GM04503 (cell line): ENCODE measurements at places on chromosomes 1 and 21.

- DNase-seq = no peak
Measured at GRCh38 chr1:200242110-200243041, 167.5 kb downstream of the ZNF281 start.

DNA sequence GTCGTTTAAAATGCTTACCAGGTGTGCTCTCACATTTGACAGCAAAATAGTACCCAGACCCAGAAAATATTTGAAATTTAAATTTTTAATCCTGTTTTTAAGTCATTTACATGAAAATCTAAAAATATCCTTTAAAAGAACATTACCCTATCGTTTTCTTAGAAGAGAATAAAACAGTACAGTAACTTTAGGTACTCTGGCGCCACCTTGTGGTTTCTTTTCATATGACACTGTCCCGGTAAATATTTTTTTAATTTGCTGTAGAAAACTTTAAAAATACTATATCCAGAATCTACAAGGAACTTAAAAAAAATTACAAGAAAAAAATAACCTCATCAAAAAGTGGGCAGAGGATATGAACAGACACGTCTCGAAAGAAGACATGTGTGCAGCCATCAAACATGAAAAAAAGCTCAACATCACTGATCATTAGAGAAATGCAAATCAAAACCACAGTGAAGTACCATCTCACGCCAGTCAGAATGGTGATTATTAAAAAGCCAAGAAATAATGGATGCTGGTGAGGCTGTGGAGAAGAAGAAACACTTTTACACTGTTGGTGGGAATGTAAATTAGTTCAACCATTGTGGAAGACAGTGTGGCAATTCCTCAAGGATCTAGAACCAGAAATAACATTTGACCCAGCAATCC is 129.2 kb downstream of the RGS21 start:
- DNase-seq = peak; percentile 0

- DNase-seq = no peak
Measured at GRCh38 chr1:35931446-35932157, 697 bp downstream of the AGO3 start.

GRCh38 chr1:216914974-216915373 is 191.7 kb upstream of the ESRRG start:
- no peak for DNase-seq

DNA sequence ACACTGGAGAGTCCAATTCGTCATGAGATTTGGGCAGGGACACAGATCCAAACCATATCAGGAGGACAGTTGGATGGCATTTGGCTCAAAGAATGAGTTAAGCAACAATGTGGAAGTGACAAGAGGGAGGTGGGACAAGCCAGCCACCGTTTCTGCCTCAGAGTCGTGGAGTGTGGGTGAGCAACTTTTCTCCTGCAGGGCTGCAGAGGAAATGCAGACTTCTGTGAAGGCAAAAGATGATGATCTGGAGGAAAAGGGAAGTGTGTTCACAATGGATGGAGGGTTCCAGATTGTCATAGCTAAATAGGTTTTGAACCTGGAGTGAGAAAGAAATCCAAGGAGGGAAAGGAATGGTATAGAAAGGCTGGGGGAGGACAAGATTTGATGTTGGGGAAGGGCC is 16.4 kb upstream of the KANK4 start:
- no peak for DNase-seq

GRCh38 chr1:168714012-168714411 is 15.0 kb downstream of the DPT start:
- no peak for DNase-seq

- no peak for DNase-seq
Measured at GRCh38 chr21:42251654-42252324, 32.8 kb downstream of the ABCG1 start.

GRCh38 chr1:239293350-239294110 is 92.8 kb upstream of the CHRM3 start:
- DNase-seq = no peak

GRCh38 chr1:203116091-203116820 is 11.3 kb upstream of the ADORA1 start:
- no peak for DNase-seq

DNA sequence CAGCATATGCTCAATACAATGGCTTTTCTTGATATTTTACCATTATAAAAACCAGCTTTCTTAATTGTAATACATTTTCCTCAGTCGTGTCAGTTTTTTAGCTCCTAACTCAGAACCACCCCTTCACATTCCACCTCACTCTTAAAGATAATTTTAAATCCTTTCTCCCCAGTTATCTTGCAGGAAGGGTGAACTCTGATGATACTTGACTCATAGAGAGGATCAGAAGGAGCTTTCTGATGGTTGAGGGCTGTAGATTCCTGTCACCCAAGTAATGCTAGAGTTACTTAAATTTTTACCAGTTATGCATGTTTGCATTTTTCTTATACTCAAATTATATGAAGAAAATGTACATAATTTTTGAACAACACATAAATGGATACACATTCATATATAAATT is 233.7 kb downstream of the NCAM2 start:
- no peak for DNase-seq

GRCh38 chr1:197778366-197778945 is 3.2 kb upstream of the DENND1B start:
- no peak for DNase-seq

GRCh38 chr1:24754229-24754628 is 9.0 kb downstream of the CLIC4 start:
- DNase-seq = no peak

GRCh38 chr21:41600116-41600515 is 92.2 kb upstream of the TMPRSS2 start:
- no peak for DNase-seq

- DNase-seq = no peak
Measured at GRCh38 chr1:168443899-168444298, 99.9 kb downstream of the XCL2 start.

DNA sequence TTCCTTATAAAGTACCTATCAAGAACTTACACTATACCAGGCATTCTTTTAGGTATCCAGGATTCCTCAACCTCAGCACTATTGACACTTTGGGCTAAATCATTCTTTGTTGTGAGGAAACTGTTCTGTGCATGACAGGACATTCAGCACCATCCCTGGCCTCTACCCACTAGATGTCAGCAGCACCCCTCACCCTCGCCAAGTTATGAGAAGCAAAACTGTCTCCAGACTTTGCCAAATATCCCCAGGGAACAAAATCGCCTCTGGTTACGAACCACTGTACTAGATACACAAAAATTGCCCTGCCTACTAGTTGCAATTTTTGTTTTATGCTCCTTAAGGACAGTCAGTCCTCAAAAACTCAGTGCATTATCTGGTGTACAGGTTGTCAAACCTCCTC is 35.7 kb downstream of the PALMD start:
- no peak for DNase-seq

DNA sequence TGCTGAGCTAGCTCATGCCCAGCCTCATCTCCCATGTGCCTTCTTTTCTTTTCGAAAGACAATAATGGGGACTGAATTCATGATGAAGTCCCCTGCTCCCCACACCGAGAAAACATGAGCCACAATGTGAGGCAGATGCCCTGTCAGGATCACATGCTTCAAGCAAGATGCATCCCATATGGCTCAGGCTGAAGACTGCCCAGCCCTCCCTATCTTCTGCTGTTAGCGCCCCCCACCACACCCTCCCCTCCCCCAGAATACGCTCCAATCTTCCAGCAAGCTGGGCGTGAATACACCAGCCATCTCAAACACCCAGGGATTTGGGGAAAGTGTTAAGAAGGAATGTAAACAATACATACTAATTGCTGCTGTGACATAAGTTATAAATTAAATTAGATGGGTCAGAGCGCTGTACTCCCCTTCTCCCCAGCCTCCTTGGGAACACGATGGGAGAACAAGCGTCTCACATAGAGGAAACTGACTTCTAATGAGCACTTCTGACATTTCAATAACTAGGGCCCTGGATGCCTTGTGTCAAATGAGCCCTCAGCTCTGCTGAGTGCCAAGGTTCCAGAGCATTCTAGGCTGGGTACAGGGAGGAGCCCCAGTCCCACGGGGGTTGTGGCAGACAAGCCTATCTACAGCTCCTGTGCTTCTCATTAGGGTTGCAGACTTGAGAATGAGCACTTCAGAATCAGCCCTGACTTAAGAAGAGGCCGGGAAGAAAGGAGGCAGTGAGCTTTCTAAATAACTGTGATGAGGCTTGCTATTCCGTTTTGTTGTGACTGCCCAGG is 55.6 kb downstream of the TNR start:
- no peak for DNase-seq

DNA sequence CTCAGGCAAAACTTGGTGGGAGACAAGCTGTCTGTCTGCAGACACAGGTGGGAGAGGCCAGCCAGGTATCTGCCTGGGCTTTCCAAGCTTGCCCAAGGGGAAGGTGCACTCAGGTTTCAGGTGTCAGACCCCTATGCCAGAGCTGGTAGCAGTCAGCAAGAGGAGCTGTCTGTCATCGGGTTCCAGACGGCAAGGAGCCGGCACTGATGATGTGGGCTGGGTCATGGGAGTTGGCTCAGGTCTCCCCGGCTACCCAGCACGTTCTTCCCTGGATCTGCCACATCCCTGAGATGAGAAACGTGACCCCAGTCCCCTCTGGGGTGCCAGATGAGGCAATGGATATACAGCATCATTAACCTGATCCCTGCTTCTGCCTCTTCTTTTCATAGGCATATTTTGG is 23.0 kb downstream of the TMCC2 start:
- DNase-seq = no peak

- DNase-seq = no peak
Measured at GRCh38 chr1:7570311-7570710, 200.8 kb upstream of the VAMP3 start.

DNA sequence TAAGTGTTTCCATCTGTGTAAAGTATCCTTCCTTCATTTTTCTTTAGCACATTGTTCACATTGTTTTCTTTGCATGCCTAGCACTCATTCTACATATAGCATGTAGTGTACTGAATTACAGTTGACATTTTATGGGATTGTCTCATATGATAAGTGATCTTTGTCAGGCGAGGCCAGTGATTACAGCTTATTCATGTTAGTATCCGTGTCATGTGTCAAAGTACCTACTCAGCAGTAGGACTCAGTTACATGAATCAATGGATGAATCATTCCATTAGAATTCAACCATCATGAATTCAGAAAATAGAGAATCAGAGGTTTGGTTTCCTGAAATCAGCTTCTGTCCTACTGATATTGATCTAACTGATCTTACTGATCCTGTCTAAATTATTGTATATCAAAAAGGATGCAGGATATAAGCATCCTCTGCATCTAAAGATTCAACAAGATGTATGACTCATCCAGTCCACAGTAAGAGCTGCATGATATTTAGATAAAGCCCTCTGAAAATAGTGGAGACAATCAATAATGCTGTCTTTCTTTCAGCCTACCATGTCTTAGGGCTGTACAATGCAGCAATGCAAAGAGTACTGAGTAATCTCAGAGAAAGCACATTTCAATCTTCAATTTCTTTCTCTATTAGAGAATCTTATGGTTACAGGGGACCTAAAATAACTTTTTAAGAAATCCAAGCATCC is 20.7 kb upstream of the HRNR start:
- no peak for DNase-seq

GRCh38 chr1:239025223-239025622 is 361.1 kb upstream of the CHRM3 start:
- no peak for DNase-seq

- no peak for DNase-seq
Measured at GRCh38 chr21:46454634-46455390, 3.9 kb upstream of the DIP2A start.

DNA sequence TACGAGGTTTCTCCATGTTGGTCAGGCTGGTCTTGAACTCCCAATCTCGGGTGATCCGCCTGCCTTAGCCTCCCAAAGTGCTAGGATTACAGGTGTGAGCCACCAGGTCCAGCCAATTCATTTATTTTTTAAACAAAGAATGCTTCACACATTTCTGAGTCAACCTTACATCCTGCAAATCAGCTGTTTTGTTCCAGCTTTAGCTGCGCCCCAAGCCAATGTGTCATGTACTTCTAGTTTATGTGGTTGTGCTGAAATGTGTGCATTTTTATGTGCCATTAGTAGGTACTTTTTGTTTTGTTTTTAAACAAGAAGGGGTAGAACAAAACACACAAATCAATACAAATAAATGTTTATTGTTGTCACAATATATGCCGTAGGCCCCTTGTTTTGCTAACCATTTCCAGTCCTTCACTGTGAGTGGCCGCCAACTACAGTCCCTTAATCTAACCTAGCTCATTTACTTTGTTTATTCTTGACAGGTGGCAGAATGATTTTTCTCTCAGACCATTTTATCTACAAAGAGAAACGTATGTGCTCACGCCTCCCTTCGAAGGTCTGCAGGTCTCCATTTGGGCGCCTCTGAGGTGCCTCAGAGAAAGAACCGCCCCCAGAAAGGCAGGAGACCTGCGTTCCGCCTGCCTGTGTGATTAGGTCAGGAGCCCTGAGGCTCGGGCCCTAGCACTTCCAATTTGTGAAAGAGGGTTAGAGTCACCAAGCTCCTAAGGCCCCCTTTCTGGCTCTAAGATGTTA is 2.8 kb upstream of the CASQ2 start:
- no peak for DNase-seq

- no peak for DNase-seq
Measured at GRCh38 chr1:246110343-246111219, 396.5 kb downstream of the SMYD3 start.

DNA sequence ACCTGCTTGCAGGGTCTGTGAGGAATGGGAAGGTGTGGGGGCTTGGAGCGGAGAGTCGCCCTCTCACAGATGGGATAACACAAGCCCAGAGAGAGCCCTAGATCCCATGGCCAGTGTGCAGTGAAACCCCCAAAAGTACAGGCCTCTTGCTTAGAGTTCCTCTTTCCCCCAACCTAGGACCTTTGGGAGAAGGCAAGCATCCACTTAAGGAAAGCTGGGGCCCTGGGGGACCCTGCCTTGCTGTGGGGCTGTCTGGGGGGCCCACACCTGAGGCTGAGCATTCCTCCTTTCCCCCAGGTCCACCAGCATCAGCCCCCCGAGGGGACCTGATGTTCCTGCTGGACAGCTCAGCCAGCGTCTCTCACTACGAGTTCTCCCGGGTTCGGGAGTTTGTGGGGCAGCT is 1.1 kb downstream of the VWA1 start:
- no peak for DNase-seq

GRCh38 chr21:18430341-18430740 is 26.8 kb upstream of the TMPRSS15 start:
- no peak for DNase-seq

- DNase-seq = no peak
Measured at GRCh38 chr1:240149484-240150094, 57.9 kb downstream of the FMN2 start.

GRCh38 chr21:26115899-26116298 is 54.7 kb downstream of the APP start:
- peak; percentile 69 for DNase-seq

DNA sequence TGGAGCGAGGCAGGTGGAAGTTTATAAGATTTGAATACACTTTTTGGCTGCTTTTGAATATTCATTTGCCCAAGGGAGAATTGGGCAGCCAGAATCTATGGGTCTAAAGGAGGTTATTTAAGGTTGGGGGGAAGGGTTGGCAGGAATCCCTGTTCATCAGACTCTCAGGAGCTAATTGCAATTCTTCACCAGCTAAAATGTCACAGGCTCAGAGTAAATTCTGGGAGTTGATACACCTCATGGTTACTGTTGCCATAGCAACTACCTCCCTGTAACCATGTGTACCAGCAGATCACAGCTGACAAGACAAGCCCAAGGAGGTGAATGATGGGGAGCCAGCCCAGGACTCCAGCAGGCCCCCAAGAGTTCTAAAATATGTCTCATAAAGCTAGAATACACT is 75.5 kb downstream of the CAMK2N1 start:
- no peak for DNase-seq

- no peak for DNase-seq
Measured at GRCh38 chr1:193700710-193701355, 514.4 kb upstream of the B3GALT2 start.
